ENCODE measurements at places on chromosomes 7 and 10.

GRCh38 chr7:141295367-141295895, 221.6 kb downstream of the TMEM178B start:
- no peak for DNase-seq

DNA sequence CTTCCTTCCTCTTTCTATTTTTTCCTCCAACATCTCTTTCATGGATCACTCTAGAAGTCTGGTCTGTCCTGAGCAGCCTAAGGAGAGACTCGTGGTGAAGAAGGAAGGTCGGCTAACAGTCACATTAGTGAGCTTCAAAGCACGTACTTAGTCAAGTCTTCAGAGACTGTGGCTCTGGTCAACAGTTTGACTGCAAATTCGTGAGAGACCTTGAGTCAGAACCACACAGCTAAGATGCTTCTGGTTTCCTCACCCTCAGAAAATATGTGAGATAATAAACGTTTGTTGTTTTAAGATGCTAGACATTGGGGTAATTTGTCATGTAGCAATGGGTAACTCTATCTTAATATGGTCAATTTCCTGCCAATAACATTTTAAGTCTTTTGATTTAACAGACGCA, 126.2 kb upstream of the LRRN3 start:
- DNase-seq = no peak

- no peak for DNase-seq
Observed at GRCh38 chr7:50815138-50815537, 32.4 kb upstream of the GRB10 start.

- DNase-seq = no peak
Observed at GRCh38 chr10:124390471-124391187, 28.1 kb downstream of the OAT start.

GRCh38 chr10:118610577-118610976, 15.1 kb upstream of the PRLHR start:
- no peak for DNase-seq

GRCh38 chr10:68253346-68253745, 21.4 kb upstream of the ATOH7 start:
- DNase-seq = no peak

GRCh38 chr10:113158183-113158582, 208.1 kb downstream of the TCF7L2 start:
- no peak for DNase-seq

DNA sequence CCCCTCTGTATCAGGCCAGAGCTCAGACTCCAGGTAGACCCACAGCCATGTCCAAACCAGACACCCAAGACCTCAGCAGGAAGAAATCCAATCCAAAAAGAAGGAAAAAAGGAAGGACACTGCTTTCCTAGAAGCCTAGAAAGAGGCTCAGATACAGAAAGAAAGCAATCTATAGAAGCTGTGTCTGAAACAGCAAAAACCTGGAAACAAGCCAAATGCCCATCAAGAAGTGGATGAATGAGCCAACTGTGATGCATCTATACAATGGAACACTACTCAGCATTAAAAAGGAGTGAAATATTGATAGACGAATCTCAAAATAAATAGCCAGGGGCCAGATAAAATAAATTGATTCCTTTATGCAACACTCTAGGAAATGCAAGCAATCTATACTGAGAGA, 31.6 kb downstream of the GRB10 start:
- DNase-seq = no peak

GRCh38 chr7:111763221-111763801, 201.0 kb upstream of the IMMP2L start:
- DNase-seq = no peak

- DNase-seq = no peak
Observed at GRCh38 chr7:29921404-29922010, 68.1 kb downstream of the SCRN1 start.

DNA sequence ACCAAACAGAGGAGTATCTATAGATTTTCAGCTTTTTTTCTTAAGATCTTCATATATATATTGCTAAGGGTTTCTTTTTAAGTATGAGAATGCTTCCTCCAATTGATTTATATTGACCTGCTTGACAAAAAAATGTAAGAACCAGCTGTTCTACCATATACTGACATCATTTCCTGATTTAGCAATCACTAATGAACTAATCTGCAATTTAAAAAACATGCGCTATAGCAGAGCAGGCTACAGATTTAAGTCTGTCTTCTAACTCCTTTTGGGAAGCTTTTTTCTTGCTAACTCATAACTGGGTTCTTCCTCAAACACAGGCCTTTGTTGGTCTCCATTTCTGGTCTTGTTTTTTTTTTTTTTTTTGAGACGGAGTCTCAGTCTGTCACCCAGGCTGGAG, 33.2 kb downstream of the ABCC2 start:
- DNase-seq = no peak

GRCh38 chr10:92356041-92356440, 65.1 kb downstream of the MARCHF5 start:
- DNase-seq = no peak

GRCh38 chr7:12504149-12504548, 66.4 kb upstream of the SCIN start:
- DNase-seq = no peak

DNA sequence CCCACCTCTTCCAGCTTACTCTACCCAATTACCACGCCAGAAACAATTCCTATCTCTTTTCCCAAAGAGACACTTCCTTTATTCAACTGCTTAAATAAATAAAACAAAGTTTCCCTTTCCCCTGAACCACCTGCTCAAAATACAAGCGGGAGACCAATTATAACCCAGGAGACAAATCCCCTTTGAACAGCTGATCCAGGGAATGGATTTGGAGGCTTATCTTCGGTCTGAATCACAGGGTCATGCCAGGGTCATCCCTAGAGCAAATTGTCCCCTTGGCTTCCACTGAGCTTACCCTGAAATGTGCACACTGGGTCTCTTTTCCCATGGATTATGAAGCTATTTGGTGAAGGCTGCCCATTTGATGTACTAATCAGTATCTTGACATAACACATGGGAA, 99.9 kb upstream of the JAZF1 start:
- no peak for DNase-seq

GRCh38 chr10:60823324-60823723, 45.0 kb downstream of the CDK1 start:
- no peak for DNase-seq

GRCh38 chr10:126043389-126043788, 147.0 kb downstream of the FANK1 start:
- no peak for DNase-seq

DNA sequence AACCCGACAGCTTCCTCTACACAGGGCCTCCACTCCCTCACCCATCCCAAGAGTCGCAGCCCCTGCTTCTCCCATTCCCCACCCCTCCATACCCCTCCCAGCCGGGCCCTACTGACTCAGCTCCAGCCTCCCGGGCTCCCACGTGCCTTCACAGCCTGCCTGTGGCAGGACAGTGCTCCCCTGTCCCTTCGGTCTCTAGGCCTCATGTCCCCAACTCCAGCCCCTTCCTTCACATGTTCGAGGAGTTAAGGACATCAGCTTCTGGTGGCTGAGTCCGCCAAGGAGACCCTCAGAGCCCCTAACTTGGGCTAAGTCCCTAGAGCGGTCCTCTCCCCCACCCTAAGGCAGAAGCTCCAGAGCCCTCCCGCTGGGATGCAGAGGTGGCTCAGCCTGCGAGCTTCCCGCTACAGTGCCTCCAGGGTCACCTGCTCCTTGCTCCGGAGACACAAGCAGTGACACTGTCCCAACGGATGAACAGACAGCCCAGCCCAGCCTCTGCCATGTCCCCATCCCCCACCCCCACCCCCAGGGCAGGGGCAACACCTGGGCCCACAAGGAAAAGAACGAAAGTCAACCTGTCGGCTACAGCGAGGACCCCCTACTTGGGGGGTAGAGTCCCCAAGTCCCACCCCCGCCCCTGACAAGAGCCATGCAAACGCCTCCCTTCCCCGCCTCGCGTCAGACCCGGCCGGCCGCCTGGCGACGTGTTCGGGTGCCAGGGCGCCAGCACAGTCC, 716 bp downstream of the SMARCD3 start:
- no peak for DNase-seq

- DNase-seq = no peak
Observed at GRCh38 chr7:13890793-13891192, 98.7 kb downstream of the ETV1 start.
